ENCODE measurements at places on chromosomes 7 and 10.

- no peak for DNase-seq
These were observed 11.0 kb upstream of the RASSF4 start for GRCh38 chr10:44948642-44949041.

GRCh38 chr10:78663721-78664120 lies 405.0 kb upstream of the ZMIZ1 start:
- DNase-seq: no peak

GRCh38 chr7:134513169-134513752 lies 14.1 kb upstream of the AKR1B10 start:
- peak; percentile 8 for DNase-seq

GRCh38 chr7:110853263-110853662 lies 237.7 kb upstream of the LRRN3 start:
- DNase-seq: no peak

DNA sequence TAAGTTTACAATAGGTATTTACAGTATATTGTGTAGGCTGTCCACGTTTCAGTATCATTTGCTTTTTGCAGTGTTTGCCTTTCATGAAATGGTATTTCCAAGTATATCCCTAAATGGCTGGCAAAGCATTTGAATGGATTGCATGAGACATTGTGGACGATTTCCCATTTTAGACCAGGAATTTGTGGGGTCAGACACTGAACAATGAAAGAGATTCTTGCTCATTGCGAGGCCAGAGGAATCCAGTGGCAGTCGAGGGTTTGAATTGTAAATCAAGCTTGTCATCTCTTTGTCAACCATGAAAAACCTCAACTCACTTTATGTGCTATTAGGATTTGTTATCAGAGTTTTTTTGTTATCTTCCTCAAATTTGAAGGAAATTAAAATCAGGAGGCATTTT lies 70.8 kb downstream of the CREB5 start:
- DNase-seq: no peak

- no peak for DNase-seq
These were observed 85.8 kb downstream of the AGMO start for GRCh38 chr7:15475808-15476530.

DNA sequence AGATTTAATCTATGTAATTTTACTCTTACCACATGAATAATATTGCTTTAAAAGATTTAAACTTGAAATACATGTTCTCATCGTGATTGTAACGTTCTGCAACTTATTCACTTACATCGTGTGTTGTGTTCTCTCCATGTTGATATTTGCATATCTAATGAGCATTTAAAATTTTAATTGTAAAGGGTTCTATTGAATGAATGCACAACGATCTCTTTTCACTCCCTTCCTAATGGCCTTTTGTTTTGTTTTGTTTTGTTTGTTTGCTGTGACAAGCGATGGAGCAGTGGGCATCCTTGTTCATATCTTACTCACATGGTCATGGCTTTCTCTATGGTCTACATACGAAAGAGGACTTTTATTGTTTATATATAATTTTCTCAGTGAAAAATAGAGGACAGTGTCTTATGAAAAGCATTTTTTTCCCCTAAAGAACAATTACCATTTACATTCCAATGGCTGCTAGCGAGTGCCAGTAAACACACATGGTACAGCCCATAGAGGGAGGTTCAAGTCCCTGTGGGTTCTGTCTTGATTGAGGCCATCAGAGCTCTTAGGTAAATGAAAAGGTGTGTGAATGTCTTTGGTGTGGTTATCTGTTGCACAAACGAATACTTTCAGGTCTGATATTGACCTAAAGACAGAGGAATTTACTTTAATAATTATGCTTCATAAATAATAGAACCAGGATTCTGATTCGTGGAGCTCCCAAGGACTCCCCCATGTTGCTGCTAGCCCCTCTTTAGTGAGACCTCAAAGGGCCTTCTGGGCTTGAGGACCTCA lies 32.4 kb downstream of the BTBD16 start:
- no peak for DNase-seq

GRCh38 chr10:1661416-1661815 lies 75.9 kb downstream of the ADARB2 start:
- no peak for DNase-seq

GRCh38 chr10:62239994-62240393 lies 28.6 kb downstream of the RTKN2 start:
- DNase-seq: no peak

GRCh38 chr7:94060752-94061151 lies 56.6 kb upstream of the BET1 start:
- no peak for DNase-seq

- no peak for DNase-seq
These were observed 186.8 kb downstream of the CELF2 start for GRCh38 chr10:11204351-11204942.

- no peak for DNase-seq
These were observed 74.0 kb downstream of the SCRN1 start for GRCh38 chr7:29915481-29916215.

GRCh38 chr10:2915412-2915811 lies 151.9 kb upstream of the PFKP start:
- DNase-seq: no peak

GRCh38 chr7:41238851-41239331 lies 464.0 kb downstream of the INHBA start:
- DNase-seq: no peak

- DNase-seq: no peak
These were observed 35.9 kb downstream of the ADCY1 start for GRCh38 chr7:45610019-45610418.

DNA sequence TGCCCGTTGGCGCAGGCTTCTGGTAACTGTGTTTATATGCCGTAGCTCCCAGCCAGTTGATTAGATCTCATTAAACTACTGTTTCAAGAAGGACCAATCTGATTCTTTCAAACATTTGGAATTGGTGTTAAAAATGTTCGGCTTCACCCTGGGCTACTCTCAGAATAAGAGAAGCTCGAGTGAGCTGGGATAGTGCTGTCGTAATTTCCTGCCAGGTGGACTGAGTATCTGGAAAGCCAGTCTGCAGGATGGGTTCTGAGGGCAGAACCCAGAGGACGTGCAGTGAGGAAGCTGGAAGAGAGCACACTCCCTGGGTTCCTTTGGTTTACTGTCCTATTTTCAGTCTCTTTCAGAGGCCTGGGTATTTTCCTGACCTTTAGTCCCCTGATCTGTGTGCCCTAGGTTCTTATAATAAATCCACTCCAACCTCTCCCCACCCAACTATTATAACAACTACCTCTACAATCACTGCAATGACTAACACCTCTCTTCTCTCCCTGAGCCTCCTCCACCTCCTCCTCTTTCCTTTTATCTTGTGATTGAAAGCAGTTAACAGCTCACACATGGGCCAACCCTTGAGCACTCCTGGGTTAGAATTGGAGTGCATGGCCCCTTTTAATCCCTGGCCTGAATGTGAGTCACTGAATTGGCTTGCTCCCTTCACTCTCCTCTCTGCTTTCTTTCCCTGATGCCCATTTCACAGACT lies 63.0 kb downstream of the AOAH start:
- DNase-seq: no peak

- DNase-seq: peak; percentile 62
These were observed 2.9 kb upstream of the GET4 start for GRCh38 chr7:873367-874002.

- no peak for DNase-seq
These were observed 35.5 kb upstream of the IKZF1 start for GRCh38 chr7:50268990-50269389.

DNA sequence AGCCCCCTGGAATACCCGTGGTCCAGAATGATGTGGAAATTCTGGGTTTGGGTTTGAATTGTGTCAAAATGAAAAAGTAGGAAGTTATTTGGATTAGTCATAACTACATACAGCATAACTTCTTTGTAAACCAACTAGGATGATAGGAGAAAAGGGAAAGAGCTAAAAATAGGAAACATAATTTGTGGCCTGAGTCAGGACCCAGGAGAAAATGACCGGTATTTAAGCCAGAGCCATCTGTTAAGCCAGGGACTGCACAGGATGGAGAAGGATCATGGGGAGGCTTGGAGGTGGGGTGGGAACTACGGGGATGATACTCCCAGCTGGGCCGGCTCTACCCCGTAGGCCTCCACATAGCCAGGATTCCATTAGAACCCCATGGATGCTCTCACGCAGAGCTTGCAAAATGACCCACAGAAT lies 98.6 kb downstream of the MYOF start:
- DNase-seq: no peak

DNA sequence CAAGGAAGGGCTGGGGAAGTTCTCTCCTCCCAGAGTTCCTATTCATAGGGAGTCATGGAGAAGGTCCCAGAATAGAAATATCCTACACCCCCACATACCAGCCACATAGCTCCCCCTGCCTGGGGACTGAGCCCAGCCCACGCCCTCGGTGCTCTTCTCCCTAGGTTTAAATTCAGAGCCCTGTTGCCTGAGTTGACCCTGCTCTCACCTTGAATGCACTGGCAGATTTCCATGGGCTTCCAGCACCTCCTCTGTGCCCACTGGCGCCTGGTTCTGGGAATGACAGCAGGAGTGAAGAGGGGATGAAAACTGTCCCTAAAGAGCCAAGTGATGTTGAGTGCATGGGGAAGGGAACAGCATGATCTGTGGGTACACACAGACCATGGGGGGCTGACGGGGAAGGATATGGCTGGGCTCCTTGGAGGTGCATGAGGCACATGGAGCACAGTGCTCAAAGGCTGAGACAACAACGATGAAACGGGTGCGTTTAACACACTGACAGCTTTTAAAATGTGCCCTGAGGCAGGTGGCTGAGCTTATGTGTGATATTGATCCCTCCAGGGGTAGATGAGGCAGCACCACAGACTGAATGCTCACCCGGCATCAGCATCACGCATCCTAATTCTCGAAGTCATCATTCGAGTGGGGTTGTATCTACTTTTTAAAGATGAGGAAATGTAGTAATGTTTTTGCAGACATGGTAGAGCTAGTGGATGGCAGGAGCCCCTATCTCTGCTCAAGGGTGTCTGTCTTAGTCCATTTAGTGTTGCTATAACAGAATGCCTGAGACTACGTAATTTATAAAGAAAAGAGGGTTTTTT lies 53.7 kb upstream of the IGFBP3 start:
- DNase-seq: no peak

DNA sequence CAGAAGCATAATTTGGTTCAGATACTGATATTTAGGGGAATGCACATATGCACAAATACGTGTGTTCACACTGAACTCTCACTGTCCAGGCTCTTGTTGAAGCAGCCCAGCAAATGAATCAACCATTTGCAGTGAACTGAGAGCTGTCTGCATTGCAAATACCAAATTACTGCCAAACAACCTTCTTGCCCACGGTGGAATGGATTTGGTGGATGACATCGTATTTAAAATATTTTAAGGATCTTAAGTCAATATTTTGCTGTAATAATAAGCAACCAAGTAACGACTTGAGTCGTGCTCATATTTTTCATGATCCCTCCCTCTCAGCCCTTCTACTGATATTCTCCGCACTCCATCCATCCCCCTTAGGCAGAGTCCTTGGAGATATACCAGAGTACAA lies 107.9 kb upstream of the FEZF1 start:
- DNase-seq: no peak

- peak; percentile 18 for DNase-seq
These were observed 75.1 kb downstream of the ANKRD61 start for GRCh38 chr7:6106140-6106904.

GRCh38 chr10:103079946-103080345 lies 113.1 kb downstream of the NT5C2 start:
- DNase-seq: no peak

DNA sequence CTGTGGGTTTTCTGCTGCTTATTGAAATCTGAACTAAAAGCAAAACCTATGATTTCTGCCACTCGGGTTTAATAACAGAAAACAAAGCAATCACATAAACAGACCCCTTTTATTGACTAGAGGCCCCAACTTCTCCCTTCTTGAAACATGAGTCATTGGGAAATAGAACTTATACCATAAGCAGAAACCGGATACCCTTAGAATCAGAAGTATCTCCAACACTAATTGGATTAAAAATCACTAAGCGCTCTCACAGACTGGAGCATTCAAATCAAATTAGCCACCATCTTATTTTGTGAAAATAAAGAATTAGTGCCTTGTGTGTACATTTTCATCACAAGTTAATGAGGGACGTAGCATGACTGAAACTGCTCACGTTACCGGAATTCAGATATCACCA lies 206.9 kb downstream of the WDR11 start:
- no peak for DNase-seq

DNA sequence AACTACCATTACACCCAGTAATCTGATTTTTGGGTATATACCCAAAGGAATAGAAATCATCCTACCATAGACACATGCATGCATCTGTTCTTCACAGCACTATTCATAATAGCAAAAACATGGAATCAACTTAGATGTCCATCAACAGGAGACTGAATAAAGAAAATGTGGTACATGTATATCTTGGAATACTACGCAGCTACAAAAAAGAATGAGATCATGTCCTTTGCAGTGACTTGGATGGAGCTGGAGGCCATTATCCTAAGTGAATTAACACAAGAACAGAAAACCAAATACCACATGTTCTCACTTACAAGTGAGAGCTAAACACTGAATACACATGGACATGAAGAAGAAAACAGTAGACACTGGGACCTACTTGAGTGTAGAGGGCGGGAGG lies 254.9 kb downstream of the CACNA2D1 start:
- DNase-seq: no peak

- no peak for DNase-seq
These were observed 91.4 kb downstream of the LRRTM3 start for GRCh38 chr10:67017218-67017617.

- no peak for DNase-seq
These were observed 18.7 kb upstream of the CYREN start for GRCh38 chr7:135189221-135189662.

- no peak for DNase-seq
These were observed 39.3 kb downstream of the PRF1 start for GRCh38 chr10:70563230-70563629.

DNA sequence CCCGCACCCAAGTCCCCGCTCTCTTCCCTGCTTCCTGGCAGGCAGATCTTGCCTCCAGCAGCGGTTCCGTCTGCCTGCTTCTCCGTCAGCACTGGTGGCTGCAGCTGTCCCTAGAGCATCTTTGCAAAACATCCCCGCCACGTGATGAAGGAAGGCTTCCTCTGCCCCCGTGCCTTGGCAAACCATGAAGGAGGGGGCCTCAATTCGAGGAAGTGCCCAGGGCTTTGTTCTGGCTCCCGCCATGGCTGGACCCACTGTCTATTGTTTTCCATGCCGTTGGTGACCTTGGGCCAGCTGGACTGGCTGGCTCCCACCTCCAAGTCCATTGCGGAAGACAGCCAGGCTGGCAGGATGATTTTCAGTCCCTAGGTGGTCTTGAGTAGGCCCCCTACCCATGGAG lies 13.2 kb upstream of the AQP1 start:
- no peak for DNase-seq

DNA sequence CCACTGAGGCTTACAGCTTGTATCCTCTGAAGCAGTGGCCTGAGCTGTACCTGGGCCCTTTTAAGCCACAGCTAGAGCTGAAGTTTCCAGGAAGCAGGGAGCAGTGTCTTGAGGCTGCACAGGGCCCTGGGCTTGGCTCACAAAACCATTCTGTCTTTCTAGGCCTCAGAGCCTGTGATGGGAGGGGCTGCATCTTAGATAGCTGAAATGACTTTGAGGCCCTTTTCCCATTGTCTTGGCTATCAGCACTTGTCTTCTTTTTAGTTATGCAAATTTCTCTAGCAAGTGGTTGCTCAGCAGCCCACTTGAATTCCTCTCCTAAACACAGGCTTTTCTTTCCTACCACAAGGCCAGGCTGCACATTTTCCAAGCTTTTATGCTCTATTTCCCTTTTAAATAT lies 864.2 kb downstream of the REEP3 start:
- no peak for DNase-seq

All from activated CD4-positive, alpha-beta T cell treated with anti-CD3 and anti-CD28 coated beads, Interleukin-2, amount 50 U/mL, for 4 hours (primary cell).